Activated T-cell treated with anti-CD3 and anti-CD28 coated beads for 4 hours (primary cell): ENCODE measurements at places on chromosomes 4 and X.
A peak's percentile ranks its signal among the peaks of the same experiment; 100 is the strongest.

DNA sequence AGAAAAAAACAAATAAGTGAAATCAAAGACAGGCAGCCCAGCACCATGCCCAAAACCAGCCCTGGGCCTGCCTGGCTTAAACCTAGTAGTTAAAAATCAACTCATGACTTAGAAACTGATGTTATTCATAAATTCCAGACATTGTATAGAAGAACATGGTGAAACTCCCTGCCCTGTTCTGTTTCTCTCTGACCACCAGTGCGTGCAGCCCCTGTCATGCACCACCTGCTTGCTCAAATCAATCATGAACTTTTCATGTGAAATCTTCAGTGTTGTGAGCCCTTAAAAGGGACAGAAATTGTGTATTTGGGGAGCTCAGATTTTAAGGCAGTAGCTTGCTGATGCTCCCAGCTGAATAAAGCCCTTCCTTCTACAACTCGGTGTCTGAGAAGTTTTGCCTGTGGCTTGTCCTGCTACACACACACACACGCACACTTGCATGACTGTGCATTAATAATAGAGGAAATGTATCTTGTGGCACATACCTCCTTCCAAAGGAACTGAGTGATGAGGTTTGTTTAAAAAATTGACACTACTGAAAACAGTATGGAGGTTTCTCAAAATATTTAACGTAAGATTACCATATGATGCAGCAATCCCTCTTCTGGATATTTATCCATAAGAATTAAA is 39.2 kb upstream of the UGT2B7 start:
- no peak for DNase-seq

GRCh38 chr4:186761393-186761792 is 37.7 kb upstream of the FAT1 start:
- no peak for DNase-seq

GRCh38 chrX:54029529-54030143 is 14.6 kb downstream of the PHF8 start:
- no peak for DNase-seq

DNA sequence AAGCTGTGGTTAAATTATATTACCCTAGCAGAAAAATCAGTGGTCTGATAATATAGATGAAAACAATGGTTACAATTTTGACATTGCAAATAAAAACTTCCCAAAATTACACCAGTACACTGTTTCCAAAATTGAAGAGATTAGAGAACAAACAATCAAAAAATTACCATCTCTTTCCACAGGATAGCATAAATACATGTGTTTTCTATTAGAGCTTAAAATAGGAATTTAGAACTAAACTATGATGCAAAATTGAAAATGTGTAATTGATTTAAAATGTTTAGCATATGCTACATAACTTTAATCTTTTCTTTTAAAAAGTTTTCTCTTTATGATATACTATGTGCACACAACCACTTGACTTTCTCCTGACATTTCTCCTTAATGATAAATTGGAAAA is 6.7 kb downstream of the EDNRA start:
- no peak for DNase-seq

GRCh38 chr4:107619731-107620130 is 100.3 kb downstream of the PAPSS1 start:
- no peak for DNase-seq

GRCh38 chr4:5054532-5054931 is 3.3 kb downstream of the STK32B start:
- no peak for DNase-seq

DNA sequence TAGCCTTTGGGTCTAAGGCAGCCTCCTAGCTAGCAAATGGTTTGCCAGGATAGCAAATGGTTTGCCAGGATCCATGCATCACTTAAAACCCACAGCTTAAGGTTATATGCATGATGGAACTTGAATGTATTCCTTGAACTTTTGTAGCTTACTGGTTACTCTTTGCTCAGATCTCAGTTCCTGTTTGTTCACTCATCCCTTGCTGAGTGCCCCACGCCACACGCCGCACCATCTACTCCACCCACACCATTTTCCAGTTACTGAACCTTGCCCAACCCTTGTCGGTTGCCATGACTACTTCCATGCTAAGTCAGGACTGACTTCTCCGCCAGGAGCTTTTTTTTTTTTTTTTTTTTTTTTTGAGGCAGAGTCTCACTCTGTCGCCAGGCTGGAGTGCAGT is 29.5 kb upstream of the XIAP start:
- DNase-seq = no peak

GRCh38 chrX:34612036-34612435 is 45.0 kb downstream of the TMEM47 start:
- no peak for DNase-seq

DNA sequence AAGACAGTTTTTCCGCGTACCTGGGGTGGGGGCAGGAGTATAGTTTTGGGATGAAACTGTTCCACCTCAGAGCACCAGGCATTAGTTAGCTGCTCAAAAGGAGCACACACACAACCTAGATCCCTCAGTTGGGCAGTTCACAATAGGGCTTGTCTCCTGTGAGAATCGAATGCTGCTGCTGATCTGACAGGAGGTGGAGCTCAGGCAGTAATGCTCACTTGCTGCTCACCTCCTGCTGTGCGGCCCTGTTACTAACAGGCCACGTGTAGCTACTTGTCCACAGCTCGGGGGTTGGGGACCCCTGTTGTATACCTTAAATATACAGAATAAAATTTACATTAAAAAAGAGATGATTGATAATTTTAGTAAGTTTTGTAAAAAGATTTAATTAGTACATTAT is 191.5 kb downstream of the SLC7A11 start:
- DNase-seq = no peak

DNA sequence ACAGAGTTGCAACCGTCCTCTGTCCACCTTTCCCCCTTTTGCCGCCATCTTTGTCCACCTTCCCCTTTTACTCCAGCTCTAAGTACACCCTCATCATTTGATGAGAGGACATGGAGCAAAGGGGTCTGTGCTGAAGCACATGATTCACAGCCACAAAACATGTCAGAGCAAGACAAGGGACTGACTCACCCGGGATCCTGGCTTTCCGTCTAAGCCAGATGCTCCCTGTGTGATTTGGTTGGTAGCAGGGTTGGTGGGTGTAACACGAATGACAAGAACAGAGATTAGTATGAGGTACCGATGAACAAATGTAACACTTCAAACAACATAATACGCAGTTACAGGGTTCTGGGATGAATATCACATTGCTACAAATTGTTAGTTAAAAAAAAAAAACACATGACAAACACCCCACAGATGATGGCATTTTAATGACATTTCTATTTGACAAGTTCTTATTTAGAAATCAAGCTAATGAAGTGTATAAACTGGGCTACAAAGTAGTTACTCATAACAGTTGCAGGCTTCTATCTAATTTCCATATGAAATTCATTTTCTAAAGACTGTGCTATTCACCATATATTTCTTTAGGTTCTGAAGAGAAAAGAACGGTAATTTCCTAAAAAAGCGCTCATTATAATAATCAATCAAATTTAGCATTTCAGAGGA is 71.4 kb upstream of the ETNPPL start:
- no peak for DNase-seq

- peak; percentile 67 for DNase-seq
Observed at GRCh38 chrX:47556045-47556623, 4.9 kb upstream of the ARAF start.

- peak; percentile 7 for DNase-seq
Observed at GRCh38 chr4:41661442-41662076, 87.0 kb downstream of the PHOX2B start.

GRCh38 chrX:40150503-40150902 is 52.7 kb upstream of the BCOR start:
- no peak for DNase-seq

DNA sequence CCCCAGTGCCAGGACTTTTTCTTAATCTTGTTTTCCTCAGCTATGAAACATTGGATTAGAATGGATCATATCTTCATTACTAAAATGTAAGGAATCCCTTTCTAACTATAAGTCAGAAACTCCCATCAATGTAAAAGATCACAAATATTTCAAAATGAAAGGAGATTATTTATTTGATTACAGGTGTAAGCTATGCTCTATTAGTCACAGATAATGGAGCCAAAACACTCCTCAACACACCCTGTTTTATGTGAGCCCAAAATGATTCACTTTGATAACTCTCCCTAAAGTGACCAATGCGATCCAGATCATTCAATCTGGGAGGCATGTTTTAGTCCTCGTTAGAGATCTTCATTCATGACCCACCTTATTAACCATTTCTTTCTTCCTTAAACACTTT is 566.7 kb upstream of the TENM3 start:
- DNase-seq = no peak

GRCh38 chr4:4884611-4885010 is 25.1 kb downstream of the MSX1 start:
- DNase-seq = no peak

GRCh38 chr4:74166135-74166534 is 8.2 kb downstream of the MTHFD2L start:
- no peak for DNase-seq

DNA sequence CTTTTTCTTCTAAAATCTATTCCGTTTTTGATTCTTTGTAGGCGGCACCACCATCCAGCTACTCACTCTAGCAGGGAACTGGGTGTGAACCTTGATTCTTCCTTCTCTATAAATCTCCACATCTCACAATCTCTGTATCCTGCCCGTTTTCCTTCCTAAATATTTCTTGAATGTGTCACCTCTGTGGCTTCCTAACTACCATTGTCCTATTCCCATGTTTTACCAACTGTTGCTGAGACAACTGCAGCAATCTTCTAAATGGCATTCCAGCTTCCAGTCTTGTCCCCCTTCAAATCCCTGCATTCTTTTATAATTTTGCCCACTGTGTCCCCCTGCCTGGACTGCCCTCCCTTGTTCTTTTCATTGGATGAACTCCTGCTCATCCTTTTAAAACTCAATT is 641.3 kb downstream of the RPA4 start:
- no peak for DNase-seq

- peak; percentile 9 for DNase-seq
Observed at GRCh38 chrX:119488749-119489148, 20.5 kb downstream of the SLC25A5 start.

DNA sequence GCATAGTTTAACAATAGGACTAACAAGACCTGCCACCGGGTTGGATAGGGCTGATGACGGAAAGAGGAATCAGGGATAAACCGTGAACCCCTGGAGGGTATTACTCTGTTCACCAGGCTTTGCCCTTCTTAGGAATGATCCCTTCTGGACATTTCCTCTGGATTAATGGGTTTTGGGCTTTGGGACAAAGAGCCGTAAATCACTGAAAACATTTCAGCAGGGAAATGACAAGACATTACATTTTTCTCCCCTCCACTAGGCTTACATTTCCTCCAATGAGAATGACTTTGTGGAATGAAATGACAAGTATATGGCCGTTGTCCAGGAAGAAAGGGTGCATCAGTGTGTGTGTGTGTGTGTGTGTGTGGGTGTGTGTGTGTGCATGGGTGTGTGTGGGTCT is 25.9 kb upstream of the RBPJ start:
- no peak for DNase-seq

DNA sequence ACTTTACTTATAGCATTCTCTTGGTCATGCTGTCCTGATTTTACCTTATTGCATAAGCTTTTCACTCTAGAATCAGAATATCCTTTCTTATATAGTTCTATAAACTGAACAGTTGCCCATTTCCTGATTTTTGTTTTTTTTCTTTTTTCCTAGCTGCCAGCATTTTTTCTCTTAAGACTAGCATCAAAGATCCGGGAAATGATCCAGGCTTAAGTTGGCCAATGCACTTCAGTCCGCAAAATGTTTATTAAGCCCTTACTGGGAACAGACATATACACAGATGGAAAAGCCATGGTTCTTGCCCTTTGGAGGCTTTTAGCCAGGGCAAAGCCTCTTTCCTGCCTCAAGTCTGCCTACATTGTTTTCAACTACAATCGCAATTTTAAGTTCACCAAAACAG is 10.1 kb upstream of the BMP2K start:
- no peak for DNase-seq

- no peak for DNase-seq
Observed at GRCh38 chr4:127783955-127784770, 2.0 kb downstream of the HSPA4L start.

- DNase-seq = no peak
Observed at GRCh38 chr4:184281231-184282139, 63.8 kb upstream of the ENPP6 start.

- no peak for DNase-seq
Observed at GRCh38 chr4:18524667-18525066, 503.1 kb upstream of the LCORL start.

GRCh38 chrX:72040506-72040905 is 91.2 kb downstream of the RTL5 start:
- no peak for DNase-seq

DNA sequence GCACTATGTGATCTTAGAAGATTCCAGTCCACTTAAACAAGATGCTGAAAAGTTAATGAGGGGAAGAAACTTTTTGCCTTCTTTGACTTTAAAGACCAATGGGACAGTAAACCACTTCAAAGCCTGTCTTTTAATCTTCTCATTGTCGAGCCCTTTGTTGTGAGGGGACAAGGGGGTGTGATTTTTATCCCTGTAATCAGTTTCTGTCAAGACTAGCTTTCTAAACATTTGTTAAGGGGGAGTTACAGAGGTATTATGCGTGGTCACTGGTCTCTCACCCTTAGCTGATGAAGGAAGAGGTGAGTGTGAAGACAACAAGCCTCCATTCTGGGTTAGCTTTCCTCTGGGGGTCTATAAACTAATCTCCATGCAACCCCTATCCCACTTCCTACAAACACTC is 409.3 kb downstream of the ARHGAP24 start:
- DNase-seq = no peak
